ENCODE measurements at places on chromosomes 2 and 18. TPM values are rescaled to one million over a fixed set of nuclear protein-coding genes. Genes with fewer than 3 reads are reported as not detected.

Gene HDLBP
- 104 TPM for total RNA-seq

Gene TET3
- 26.2 TPM for total RNA-seq

Gene LRRC30
- total RNA-seq = not detected

DNA sequence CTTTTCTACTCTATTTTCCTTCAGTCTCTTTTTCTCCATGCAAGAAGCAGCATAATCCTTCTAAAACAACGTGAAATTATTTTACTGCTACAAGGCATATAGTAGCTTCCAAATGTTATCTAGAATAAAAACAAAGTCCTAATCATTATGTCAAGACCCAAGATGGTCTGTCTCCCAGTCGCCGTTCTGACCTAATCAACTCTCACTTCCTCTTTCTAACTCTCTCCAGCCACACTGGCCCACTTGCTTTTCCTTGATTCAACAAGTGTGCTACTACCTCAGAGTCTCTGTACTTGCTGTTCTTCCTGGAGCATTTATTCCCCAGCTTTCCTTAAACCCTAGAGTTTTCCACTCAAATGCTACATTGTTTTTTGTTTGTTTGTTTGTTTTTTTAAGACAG is 1491.2 kb downstream of the LRP1B start:
- DNase-seq = no peak

DNA sequence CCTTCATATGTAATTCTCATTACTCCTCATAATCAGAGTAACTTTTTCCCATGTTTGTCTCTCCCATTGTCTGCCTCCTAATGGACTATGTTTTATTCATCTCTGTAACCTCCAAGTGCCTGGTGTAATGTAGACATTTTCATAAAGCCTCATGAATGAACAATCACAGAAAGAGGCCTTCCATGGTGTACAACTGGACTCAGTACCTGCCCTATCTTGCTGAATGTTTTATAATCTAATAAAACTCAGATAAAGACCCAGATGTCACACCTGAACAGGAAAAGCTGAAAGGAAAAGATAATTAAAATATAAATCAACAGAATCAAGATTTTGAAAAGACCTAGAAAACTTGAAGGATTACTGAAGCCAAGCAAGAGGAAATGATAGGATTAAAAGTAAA is 36.7 kb downstream of the RAB1A start:
- DNase-seq = no peak

DNA sequence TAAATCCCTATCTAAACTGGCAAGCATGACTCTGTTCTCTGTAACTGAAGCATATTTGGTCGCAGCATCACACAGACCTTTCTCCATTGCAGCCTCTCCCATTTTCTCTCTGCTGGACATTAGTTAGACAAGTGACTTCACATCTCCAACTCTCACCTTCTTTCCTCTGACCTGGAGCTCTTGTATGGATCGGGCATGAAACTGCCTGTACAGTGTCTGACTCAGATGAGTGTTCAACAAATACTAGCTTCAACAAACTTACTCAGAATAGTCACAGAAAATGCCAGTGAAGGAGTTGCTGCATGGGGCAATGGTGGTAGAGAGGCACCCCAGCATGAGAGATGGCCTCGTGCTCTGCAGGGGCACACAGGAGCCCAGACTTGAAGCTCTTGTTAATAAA is 104.7 kb upstream of the COPS8 start:
- DNase-seq = no peak

DNA sequence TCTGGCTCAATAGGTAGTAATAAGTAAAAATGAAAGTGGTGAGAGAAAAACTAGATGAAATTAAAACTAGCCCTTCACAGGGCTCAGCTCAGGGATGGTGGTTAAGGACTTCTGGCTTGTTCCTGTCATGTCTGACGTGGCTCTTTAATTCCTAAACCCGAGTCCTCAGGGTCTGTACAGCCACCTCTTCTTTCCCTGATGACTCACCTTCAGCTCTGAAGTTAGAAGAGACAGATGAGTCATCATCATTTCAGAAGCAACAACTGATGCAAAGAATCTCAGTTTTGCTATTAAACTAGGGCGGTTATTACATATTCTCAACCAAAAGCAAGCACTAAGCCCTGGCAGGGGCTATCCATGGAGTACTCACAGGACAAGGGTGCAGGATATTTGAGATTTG is 24.0 kb upstream of the ITGB6 start:
- DNase-seq = peak; percentile 9

GRCh38 chr2:237923481-237924163 is 43.2 kb upstream of the UBE2F start:
- DNase-seq = peak; percentile 71

All from CD8-positive, alpha-beta T cell (primary cell).